SJSA1 (cell line): ENCODE measurements at places on chromosomes 5 and 9. TPM values are rescaled to one million over a fixed set of nuclear protein-coding genes. Genes with fewer than 3 reads are reported as not detected.

MACIR gene
- total RNA-seq, result 6.9 and 11.5 TPM in 2 replicates

SLC36A2 gene
- total RNA-seq, result not detected in 2 replicates

MEGF10 gene
- total RNA-seq, result 0.03 and 0.09 TPM in 2 replicates

PLAC8L1 gene
- total RNA-seq, result not detected in 2 replicates

ZNF354C gene
- not detected in 2 replicates for total RNA-seq

IL4 gene
- not detected in 2 replicates for total RNA-seq

RFESD gene
- total RNA-seq, result 0.72 and 1.7 TPM in 2 replicates

PCDHA9 gene
- under 0.01 TPM in 1 of 2 replicates, not detected in the other for total RNA-seq

ARID3C gene
- not detected in 2 replicates for total RNA-seq

TAF11L5 gene
- total RNA-seq, result not detected in 2 replicates

MYO10 gene
- total RNA-seq, result 38.8 and 54.3 TPM in 2 replicates
